Inflammatory macrophage treated with lipopolysaccharide for 1 hour (primary cell): ENCODE measurements at places on chromosomes 6 and 20.

DNA sequence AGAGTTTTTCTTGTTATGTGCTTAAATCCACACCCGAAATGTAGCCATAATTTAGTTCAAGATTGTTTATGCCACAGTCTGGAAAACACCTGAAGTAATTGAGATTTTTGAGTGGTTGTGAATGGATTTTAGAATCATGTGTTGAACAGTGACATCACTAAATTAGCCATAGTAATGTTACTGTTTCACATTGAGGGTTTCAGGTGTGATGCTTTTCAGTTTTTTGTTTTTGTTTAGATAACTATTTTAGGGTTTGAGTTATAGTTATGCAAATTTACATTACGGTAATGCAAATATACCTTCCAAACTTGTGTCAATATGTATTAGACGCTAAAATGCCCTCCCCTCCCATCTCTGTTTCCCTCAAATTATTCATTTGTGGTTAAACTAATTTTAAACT lies 22.9 kb downstream of the QKI start:
- DNase-seq = no peak

GRCh38 chr6:126747728-126748540 lies 370.5 kb upstream of the RSPO3 start:
- DNase-seq = no peak

- DNase-seq = no peak
These were observed 580.1 kb upstream of the BTBD3 start for GRCh38 chr20:11337361-11338130.

DNA sequence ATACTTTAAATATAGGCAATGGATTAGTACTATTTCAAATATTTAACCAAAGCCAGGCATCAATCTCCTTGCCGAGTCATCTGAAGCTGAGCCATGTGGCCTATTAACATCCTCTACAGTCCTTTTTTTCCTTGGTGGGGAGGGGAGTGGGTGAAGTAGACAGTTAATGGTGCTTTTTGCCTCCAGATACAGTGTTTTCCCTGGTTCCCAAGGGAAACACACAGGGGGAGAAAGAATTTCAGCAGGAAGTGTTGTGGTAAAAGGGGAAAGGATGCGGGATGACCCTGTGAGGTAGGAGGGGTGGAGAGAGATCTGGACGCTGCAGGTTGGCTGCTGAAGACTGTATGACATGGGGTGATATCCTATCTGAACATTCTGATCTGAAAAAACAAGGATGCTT lies 9.6 kb downstream of the CLDN20 start:
- no peak for DNase-seq

DNA sequence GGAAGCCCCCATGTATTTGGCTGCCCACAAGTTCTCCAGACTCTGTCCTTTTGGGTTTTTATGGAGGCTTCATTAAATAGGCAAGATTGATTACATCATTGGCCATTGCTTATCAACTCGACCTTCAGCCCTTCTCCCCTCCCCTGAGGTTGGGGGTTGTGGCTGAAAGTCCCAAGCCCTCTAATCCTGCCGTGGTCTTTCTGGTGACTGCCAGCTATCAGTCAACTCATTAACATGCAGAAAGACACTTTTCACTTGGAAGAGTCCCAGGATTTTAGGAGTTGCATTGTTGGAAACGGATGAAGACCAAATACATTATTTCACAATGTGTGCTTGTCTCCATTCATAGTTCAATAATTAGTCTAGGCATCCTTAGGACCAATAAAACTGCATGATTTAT lies 9.5 kb downstream of the CDC5L start:
- no peak for DNase-seq

DNA sequence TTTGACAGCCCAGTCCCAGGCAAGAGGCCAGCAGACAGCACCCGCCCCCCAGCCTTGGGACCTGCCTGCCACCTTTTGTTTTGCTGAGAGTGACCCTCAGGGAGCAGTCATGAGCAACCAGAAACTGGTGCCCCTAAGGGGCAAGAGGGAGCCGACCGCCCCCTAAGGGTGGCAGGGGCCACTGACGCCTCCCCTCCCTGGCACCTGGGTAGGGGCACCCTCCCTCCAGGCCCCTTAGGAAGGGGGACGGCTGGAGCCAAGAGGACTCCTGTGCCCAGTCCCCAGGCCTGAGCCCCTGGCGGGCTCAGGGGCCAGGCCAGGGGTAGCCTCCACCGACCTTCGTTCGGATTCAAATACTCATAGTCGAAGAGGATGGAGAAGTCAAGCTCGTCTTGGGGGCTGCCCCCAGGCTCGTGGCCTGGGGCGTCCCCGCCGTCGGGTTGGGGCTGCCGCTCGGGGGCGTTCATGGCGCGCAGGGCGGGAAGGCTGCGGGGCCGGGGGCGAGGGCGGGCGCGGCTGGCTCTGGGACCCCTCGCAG lies 417 bp downstream of the NFATC2 start:
- DNase-seq = no peak

DNA sequence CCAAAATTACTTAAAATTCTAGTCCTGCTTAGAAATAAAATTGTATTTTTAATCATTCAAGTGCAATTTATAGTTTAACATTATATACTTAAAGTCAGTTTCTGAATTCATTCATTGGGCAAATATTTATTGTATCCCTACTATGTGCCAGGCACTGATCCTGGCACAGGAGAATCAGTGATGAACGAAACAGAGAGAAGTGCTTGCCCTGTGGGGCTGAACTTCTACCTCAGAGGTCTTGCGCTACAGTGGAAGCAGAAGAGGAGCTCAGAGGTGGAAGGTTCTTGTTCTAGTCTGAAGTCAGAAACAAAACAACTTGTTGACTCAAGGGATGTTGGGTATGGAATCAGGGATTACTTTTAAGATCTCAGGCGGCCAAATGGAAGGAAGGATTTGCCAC lies 6.0 kb downstream of the CLDN20 start:
- no peak for DNase-seq

DNA sequence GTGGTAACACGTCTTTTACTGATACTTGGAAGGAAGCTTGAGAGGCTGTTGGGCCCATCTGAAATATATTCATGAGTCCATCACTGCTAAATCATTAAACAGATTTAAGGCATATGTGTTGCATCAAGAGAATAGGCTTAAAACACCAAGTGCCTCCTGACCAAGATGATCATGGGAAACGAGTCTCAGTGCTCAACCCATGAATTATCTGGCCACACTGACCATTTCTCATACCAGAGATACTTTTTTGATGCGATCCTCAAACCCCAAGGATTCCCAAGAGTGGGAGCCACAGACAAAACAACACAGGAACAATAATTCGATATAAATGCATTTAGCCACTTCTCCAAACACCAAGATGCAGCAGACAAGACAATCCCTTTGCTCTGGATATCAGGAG lies 17.2 kb downstream of the HEY2 start:
- no peak for DNase-seq

GRCh38 chr20:45833030-45833882 lies at the start of gene SNX21:
SNX21 (plus strand) TSS chr20:45833799; CDS start chr20:45833920, 121 bp downstream.
- DNase-seq = peak; percentile 88

DNA sequence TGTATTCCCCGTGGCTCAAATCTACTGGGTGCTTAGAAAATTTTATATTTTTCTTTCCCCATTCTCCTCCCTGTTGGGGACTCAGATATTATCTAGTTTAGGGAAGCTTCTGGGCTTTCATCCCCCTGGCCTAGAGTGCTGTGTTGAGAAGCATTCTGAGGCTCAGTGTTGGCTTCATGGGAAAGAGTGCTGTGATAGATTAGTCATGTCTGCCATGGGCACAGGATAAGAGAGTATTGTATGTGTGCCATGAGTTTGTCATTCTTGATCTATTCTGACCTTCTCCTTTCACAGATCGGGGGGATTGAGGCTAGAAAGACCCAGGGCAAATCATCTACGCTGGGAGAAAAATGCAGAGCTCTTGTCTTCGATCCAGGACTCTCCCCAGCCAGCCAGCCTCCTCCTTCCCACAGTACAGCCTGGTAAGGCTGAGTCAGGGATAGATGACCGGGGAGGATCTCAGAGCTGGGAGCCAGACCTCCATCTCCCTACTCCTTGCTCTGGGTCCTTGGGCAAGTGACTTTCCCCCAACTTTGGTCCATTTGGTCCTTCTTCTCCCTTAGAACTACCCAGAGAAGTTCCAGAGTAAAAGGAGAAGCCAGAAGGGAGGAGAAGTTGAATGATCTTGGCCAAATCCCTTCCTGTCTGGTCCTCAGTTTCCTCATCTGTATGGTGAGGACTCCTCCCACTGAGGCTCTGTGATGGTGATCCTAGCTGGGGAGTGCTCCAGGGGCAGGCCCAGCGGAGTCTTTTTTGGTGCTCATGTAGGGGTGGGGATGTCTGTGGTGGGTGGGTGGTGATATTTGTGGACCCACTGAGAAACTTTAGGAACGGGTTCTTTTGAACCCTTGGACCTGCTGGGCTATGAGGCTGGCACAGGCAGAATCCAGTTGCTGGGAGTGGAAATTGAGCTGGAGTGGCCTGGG lies 5.0 kb downstream of the SRC start:
- peak; percentile 30 for DNase-seq

GRCh38 chr6:8837343-8837742 lies 402.0 kb upstream of the SLC35B3 start:
- DNase-seq = no peak

DNA sequence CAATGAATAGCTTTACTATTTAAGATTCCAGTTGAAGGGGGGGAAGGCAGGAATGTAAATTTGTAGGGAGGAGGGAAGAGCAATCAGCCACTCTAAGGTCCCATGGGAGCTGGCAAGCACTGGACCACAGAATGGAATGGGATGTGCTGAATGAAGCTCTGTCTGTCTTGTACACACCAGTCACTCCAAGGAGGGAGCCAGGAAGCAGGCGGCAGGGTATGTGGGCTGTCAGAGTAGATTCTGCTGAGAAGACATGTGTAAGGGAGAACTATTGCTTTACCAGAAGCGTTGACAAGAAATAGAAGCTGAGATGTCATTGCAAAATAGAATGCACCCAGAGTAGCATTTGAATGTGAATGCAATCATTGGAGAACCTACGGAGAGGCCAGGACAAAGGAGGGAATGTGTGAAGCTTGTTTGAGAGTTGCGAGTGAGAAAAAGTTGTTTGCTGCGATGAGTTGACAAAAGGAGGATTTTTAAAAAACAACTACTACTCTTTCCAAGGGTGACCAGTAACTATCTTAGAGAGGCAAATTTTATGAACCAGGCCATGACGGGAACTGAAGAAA lies 25.2 kb upstream of the PDE7B start:
- no peak for DNase-seq

GRCh38 chr6:21931641-21932335 lies 338.2 kb downstream of the SOX4 start:
- no peak for DNase-seq

DNA sequence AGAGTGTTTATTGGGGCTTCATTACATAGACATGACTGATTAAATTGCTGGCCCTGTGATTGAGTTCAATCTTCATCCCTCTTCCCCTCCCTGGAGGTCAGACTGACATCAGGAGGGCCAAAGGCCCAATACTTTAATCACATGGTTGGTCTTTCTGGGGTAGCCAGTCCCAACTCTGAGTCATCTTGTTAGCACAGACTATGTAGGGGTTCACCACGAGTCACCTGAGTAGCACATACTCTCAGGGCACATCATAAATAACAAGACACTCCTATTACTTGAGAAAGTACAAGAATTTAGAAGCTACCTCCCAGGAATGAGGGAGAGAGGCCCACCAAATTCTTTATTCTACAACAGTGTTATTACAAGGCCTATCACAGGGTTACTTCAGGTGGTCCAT lies 11.3 kb downstream of the GINS1 start:
- peak; percentile 50 for DNase-seq

- DNase-seq = no peak
These were observed 63.5 kb downstream of the HMGN3 start for GRCh38 chr6:79170959-79171358.

GRCh38 chr6:167968091-167968490 lies 29.4 kb upstream of the KIF25 start:
- peak; percentile 2 for DNase-seq

GRCh38 chr20:9203081-9203447 lies 134.2 kb downstream of the PLCB4 start:
- no peak for DNase-seq

DNA sequence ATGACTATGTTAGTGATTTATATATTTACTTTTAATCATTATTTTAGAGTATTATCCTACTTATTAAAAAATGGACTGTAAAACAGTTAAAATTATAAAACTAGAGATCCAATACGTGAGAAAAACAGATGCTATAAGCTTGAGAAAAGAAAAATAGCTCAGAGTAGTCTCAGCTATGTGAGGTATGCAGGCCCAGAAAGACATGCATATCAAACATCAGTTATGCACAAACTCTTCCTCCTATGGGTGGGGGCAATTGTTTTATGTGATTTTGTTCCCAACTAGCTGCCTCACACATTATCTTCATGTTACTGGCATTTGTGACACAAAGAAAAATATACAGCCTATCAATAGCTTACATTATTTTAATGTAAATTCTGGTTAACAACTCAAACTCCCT lies 28.8 kb downstream of the RARS2 start:
- DNase-seq = no peak

DNA sequence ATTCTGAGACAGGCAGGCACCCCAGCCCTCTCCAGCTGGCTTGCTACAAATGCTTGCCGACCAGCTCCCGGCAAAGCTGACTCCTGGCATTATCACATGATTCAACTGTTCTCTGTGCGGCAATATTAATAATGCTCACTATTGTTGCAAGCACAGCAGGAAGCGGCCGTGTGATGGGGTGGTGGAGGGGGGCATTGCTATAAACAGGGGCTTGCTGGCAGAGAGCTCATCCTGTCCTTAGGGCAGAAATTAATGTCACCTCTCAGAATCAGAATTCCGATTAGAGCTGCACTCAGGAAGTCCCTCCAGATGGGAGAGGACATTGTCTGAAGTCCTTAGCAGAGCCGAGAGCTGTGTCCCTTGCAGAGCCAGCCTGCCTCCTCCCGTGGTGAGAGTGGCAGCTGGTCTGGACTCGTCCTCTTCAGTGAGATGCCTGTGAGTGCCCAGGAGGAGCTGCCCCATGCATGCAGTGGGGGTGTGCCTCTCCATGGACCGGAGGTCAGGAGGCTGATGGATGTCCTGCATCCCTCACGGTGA lies 162.5 kb downstream of the CDH4 start:
- no peak for DNase-seq

DNA sequence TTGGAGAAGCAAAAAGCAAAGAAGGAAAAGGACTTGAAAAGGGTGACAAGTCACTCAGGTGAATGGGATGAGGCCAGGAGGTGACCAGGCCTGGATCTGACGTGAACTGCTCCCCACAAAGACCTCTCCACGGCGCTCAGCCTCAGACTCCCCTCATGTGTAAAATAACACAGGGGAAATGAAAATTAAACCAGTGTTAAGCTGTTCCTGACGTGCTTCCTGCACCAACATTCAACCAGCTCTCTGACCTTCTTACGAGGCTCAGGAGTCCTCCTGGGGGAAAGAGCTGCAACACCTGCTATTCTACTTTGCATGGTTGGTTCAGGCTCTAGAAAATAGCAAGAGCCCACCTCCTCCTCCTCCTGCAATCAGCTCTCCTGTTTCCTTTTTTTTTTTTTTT lies 256.7 kb downstream of the ATXN1 start:
- no peak for DNase-seq

- DNase-seq = no peak
These were observed 52.4 kb downstream of the IPCEF1 start for GRCh38 chr6:154304191-154304590.
